ENCODE measurements at places on chromosomes 11 and 22.

DNA sequence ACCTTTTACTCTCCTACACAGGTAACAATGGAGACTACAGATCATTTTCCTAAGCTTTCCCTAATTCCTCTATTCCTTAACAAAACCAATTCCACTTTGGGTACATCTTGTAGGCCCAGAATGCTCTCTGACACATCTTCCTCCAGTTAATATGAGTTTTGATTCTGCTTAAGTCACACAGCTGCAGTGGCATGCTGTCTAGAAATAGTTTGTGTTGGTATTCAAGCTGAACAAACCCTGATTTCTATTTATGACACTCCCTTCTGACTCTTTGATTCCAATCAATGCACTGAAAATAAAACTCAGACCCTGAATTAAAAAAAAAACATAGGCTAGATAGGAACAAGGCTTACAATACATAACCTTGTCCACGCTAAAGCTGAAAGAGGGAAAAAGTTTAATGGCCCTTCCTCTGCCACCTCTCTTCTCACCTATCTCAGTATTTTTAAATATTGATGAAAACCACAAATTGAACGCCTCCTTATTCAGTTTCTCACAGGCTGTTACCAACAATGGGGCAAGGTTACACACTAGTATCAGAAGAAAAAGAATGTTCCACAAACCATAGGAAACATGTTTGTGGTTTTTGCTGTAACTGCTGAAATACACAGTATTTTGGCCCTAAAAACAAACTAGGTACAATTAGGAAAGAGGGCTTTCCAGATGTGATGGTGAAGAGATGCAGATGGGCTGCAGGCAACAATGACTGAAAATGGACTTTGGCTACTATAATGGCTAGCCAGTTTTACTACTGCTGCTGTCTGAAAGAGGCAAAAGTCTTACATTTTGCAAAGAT lies 35.7 kb upstream of the GAB2 start:
- no peak for DNase-seq

DNA sequence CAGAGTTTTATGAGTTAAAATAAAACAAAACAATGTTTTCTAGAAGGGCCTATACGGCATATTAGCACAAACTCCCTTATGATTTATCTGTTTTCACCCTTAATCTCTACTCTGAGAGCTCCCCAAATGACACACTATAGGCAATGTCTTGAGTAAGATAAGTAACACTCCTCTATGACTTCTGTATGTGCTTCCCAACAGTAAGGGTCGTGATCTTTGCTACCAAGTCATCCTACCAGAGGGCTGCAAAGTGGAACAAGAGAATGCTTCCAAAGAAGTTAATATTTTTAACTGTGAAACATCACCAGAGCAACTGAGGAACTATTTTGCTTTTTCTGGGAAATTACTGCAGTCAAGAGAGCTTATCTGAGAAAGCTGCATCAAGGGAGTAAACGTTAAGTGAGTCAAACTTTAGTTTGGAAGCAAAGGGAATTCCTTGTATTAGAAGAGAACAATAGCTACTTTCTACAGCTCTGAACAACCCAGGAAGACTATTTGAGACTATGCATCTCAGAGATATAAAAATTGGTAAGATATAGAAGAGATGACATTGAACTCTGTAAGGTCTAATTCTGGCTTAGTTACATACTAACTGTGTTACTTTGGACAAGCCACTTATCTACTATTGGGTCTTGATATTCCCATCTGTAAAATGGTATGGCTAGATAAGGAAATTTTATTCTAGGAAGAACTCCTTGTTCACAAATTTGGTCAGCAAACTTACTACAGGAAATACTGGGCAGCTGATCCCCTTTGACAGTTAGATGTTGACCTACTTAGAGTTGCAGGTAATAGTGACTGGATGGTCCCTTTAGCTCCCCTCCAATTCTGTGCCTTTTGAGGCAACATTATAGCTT lies 43.7 kb upstream of the CCDC34 start:
- no peak for DNase-seq

GRCh38 chr11:102459393-102459792 lies 6.8 kb upstream of the TMEM123 start:
- no peak for DNase-seq

- DNase-seq = no peak
Measured at GRCh38 chr11:95327273-95327948, 96.4 kb upstream of the SESN3 start.

DNA sequence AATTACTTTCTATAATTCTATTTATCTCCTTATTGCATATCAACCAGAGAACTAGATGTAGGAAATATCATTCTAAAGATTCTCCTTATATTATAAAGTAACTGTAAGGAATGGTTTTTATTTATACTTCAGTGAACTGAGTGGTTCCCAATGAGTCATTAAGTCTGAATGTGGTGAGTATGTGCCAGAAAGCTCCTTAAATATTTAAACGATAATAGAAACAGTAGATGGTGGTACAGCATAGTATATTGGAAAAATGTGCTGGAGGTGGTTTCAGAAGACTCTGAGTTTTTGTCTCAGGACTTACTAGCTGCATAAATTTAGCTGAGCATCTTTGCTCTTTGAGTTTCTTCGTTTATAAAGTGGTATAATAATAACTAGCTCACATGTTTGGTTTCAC lies 653.5 kb downstream of the FAM181B start:
- no peak for DNase-seq

DNA sequence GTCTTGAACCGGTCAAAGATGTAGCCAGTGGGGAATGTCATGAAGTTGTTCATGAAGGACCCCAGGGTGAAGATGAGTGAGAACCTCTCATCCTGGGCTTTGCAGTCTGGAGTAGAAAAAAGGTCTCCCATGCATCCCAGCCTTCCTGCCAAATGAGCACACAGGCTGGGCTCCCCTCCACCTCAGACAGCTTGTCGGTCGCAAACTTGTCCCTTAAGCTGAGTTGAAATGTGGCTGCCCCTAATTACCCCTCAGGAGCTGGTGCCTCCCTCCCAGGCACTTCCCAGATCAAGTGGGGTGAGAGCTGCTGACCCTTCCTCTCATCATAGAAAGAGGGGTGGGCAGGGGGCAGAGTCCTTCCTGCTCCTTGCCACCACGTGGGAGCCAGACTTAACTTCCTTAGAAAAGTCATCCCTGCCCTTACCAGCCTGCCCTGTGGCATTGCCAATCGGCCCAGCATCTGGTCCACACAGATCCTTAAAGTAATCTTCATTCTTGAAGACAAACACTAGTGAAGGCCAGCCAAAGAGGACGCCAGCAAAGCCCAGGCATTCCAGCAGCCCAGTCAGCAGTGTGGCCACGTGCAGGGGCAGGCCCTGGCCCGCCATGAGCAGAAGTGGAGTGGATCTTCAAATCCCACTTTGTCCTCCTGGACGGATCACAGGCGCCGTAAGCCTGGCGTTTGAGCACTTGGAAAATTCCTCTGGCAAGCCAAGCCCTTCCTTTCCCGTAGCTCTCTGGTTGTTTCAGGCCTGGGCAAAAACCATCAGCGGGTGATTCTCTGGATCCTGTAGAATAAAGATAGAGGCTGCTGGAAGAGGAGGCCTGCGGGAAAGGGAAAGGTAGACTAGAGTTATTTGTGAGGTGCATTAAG lies 1.1 kb downstream of the SLC43A3 start:
- DNase-seq = no peak

All from naive B cell (primary cell).